Esophagus mucosa (tissue), 1 donor: ENCODE measurements at places on chromosomes 12 and 14. TPM values are rescaled to one million over a fixed set of nuclear protein-coding genes. Genes with fewer than 3 reads are reported as not detected.

GRCh38 chr14:106842687-106843086 is 1316.3 kb downstream of the TMEM121 start:
- no peak for ATAC-seq

- peak; percentile 14 for ATAC-seq
Observed at GRCh38 chr12:51951843-51952722, 584 bp downstream of the ACVR1B start.

- ATAC-seq, result no peak
Observed at GRCh38 chr12:24381790-24382189, 432.3 kb upstream of the SOX5 start.

DNA sequence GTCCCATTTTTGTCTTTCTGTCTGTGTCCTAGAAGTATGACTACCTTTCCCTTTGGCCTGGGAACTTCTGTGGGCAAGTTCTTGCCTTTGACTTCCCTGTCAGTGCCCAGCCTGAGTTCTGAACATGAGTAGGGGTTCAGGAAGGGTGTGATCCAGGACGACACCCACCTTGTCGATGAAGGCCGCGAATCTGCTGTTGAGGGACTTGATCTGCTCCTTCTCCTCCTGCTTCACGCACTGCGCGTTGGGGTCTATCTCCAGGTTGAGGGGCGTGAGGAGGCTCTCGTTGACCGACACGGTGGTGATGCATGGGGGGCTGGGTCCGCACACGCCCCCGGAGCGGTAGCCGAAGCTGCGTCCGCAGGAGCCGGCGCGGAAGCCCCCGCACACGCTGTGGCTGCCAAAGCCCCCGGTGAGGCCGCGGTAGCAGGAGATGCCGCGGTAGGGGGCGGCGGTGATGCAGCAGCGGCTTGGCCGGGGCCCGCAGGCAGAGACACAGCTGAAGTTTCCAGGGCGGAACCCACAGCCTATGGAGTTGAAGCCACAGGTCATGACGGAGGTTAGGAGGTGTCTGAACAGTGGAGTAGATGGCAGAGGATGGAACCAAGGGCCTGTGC is at the start of gene KRT83:
TSS of gene KRT83 (minus strand) at position 615 of the 617 bp plus-strand sequence. CDS start at position 552, 63 bp downstream.
- ATAC-seq, result no peak

DNA sequence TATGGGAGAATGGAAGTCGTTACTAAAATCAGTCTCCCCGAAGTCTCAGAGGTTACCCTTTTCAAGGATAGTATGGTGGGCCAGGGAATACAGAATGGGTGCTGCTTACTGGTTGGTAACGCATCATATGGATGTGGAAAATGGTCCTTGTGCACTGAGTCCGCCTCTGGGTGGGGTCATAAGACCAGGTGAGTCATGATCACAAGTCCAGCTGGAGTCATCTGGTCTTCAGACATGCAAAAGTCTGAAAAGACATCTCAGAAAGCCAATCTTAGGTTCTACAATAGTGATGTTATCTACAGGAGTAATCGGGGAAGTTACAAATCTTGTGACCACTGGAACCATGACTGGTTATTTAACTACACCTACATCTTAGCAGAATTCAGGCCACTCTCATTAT is 71.9 kb upstream of the TCL1B start:
- no peak for ATAC-seq

Gene GNB3
- not detected for total RNA-seq

Gene C1S
- 36.5 TPM for total RNA-seq
